ENCODE measurements at places on chromosomes 6 and 20.

- DNase-seq, result no peak
Observed at GRCh38 chr6:6390849-6391602, 70.6 kb upstream of the F13A1 start.

GRCh38 chr20:16476032-16476431, 97.2 kb downstream of the KIF16B start:
- DNase-seq, result peak; percentile 61

GRCh38 chr6:25016014-25016720, 80.4 kb upstream of the RIPOR2 start:
- DNase-seq, result no peak

- DNase-seq, result no peak
Observed at GRCh38 chr6:89604653-89605052, 33.9 kb downstream of the LYRM2 start.

DNA sequence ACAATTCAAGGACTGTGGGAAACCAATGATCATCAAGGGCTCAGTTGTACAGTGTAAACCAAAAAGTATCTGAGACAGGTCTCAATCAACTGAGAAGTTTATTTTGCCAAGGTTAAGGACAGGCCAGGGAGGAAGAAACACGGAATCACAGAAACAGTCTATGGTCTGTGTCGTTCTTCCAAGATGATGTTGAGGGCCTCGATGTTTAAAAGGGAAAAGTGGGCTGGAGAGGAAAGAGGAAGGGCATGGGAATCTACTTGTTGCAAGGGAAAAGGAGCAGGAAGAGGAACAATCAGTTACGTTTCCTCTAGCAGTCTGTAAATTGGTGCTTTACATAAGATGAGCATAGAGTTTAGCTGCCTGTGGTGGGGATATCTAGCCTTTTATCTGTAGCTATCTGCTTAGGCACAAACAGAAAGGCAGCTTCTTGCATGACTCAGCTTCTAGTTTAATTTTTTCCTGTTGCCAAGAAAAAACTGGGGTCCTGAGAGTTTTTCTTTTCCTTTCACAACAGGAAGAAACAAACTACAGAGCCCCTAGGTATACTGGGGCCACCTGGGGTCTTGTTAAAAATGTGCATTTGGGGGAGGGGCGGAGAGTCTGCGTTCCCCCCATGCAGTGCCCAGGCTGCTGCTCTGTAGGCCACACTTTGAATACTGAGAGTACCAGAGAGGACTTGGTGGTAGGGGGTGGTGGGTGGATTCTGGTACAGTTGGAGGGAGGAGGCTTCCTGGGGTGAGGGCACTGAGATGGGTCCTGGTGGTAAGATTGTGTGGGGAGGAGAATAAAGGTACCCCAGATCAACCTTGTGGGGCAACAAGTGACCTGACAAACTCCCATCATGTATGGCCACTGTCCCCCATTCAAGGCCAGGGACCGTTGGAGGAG, 35.3 kb upstream of the EZR start:
- peak; percentile 48 for DNase-seq

DNA sequence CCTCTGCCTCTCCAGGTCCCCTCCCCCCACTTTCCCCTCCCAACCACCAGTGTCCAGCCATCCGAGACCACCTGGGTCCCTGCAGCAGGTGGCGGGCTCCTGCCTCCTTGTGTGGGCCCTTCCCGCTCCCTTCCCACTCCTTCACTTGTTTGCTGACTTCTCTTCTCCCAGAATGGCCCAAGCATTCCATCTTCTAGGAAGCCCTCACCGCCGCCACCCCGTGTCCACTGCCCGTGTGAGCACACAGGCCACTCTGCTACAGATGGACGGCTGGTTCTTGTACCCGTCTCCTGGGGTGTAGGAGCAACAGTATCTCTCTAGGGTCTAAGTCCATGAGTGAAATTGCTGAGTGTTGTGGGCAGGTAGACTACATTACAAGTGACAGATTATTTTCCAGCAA, 15.0 kb downstream of the BPHL start:
- DNase-seq, result no peak

DNA sequence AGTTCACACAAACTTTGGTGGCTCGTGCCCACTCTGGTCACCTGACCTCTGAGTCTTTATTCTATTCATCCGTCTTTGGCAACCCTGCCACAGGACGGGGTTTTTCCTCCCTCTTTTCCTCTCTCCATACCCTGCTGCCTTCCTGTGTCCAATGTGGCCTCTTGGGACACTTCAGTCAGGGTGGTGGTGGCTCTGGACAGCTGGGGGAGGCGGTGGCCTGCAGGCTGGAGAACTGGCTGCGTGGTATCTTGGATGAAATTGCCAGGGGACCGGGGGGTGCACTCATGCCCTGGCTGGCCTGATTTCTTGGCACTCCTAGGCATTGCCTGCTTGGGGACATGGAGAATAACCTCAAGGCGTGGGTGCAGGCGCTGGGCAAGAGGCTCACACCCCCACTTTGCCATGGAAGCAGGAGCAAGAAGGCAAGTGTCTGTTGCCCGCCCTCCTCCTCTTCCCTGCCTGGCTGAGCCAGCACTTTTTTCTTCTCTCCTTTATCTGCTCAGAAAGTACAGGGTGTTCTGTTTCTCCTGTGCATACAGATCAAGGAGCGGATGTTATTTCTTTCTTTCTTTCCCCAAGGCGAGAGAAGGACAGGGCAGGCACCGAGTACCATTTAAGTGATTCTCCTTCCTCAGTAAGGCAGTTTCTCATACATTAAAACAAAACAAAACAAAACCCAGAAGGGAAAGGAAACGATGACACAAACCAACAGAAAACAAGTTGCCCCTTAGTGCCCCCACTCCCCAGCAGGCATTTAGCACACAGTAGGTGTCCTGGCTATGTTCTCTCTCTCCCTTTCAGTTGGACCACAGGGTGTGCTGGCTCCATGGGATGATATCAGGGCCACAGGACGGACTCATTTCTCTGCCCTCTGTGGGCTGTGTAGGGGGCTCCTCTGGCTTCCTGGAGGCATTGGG, 155.5 kb upstream of the RNF24 start:
- DNase-seq, result peak; percentile 54

Data from hepatocyte (in vitro differentiated cells).